ENCODE measurements at places on chromosomes 2 and 18. TPM values are rescaled to one million over a fixed set of nuclear protein-coding genes. Genes with fewer than 3 reads are reported as not detected.
A peak's percentile ranks its signal among the peaks of the same experiment; 100 is the strongest.

The ONECUT2 gene
- 0.32 TPM for total RNA-seq

The PPP1R7 gene
- total RNA-seq = 46.1 TPM

The UPP2 gene
- total RNA-seq = not detected

GRCh38 chr2:239305222-239305575 lies 95.6 kb downstream of the HDAC4 start:
- H3K4me3 ChIP-seq = no peak overlapping the region
- DNase-seq = peak; percentile 17
- H3K36me3 ChIP-seq = no peaks in the 10 kb centered on the region
- H3K27ac ChIP-seq = no peak overlapping the region

The ZNF804A gene
- 0.23 TPM for total RNA-seq

- no peak for DNase-seq
- no peaks in the 10 kb centered on the region for H3K36me3 ChIP-seq
- no peaks in the 10 kb centered on the region for H3K4me1 ChIP-seq
- H3K27me3 ChIP-seq = no peaks in the 10 kb centered on the region
- no peak overlapping the region for H3K27ac ChIP-seq
- H3K4me3 ChIP-seq = no peak overlapping the region
Measured at GRCh38 chr2:171410101-171410500, 23.7 kb downstream of the METTL8 start.

- no peaks in the 10 kb centered on the region for H3K27me3 ChIP-seq
- no peaks in the 10 kb centered on the region for H3K4me1 ChIP-seq
- no peak for DNase-seq
Measured at GRCh38 chr2:112661656-112662305, 16.0 kb downstream of the SLC20A1 start.

GRCh38 chr2:52536929-52537460 lies 1230.6 kb upstream of the CHAC2 start:
- H3K4me1 ChIP-seq = no peaks in the 10 kb centered on the region
- DNase-seq = no peak

DNA sequence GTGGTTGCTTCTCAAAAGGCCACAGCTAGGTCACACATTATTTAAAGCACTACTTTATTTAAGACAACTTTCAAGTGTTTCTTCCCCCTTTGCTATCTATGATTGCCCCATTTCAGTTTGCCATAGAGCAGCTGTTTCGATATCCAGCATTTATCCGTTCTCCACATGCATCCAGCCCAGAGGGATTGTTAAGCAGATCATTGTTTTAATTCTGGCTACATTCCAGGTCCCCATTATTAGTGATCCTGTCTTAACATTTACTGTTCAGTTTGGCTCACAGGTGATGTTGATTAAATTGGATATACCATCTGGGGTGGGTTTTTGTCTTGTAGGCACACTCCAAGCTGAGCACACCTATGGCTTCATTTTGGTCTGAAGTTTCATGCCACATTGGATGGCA lies 638.7 kb downstream of the ZEB2 start:
- no peaks in the 10 kb centered on the region for H3K4me1 ChIP-seq
- H3K27me3 ChIP-seq = no peaks in the 10 kb centered on the region
- no peaks in the 10 kb centered on the region for H3K36me3 ChIP-seq
- no peak overlapping the region for H3K4me3 ChIP-seq

- no peak overlapping the region for H3K4me3 ChIP-seq
- peak; percentile 60 for DNase-seq
- H3K4me1 ChIP-seq = no peaks in the 10 kb centered on the region
- H3K36me3 ChIP-seq = no peaks in the 10 kb centered on the region
Measured at GRCh38 chr2:231563378-231563961, 29.2 kb upstream of the TEX44 start.

The REG3G gene
- 0.96 TPM for total RNA-seq

DNA sequence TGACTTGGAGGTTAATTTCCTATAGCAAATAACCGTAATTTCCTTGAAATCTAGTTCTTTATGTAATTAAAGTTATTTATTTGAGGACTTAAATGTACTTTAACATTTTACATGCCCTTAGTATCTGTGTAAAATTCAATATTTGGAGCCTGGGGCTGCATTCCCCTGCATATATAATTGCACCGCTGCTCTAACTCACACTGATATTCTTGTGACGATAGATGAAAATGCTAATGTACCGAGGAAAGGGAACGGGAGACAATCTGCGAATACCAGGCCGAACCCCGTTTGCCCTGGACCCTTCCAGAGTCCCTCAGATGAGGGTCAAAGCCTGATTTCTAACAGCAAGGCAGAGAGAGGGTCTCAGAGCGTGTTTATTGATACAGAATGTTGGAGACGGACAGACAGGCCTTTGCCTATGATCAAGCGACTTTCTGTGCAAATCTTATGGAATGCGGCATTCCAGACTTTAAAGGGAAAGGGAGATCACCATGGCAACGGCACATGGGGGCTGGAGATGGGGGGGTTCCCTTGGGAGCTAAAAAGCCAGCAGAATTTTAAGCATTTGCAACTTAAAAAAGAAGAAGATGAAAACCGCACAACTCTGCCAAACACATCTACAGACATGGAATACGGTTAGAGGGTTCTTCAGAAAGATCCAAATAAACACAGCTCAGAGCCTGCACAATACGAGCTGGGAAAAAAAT lies 57.6 kb upstream of the TWIST2 start:
- no peak overlapping the region for H3K4me3 ChIP-seq
- no peaks in the 10 kb centered on the region for H3K36me3 ChIP-seq
- DNase-seq = no peak

- no peak overlapping the region for H3K27ac ChIP-seq
- no peak overlapping the region for H3K4me3 ChIP-seq
- no peak for DNase-seq
- H3K36me3 ChIP-seq = no peaks in the 10 kb centered on the region
Measured at GRCh38 chr18:59876310-59876626, 23.5 kb upstream of the PMAIP1 start.

DNA sequence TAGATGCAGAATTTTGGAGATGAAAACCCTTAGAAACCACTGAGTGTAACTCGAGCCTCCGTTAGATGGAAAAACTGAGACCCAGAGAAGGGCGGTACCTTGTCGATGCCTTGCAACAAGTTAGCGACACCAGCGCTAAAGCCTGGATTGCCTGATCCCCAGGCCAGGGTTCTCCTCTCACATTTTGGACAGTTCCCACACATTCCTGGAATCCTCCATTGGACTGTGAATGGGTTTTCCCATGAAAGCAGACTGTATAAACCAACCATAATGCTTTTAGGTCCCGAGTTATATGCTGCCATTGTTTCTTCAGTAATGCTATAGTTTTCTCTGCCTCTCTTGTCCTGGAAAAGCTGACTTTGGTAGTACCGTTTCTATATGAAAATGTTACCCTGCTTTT lies 37.1 kb upstream of the LPIN1 start:
- H3K4me3 ChIP-seq = no peak overlapping the region
- peaks cover 2% of the 10 kb centered on the region for H3K4me1 ChIP-seq
- H3K27ac ChIP-seq = no peak overlapping the region
- H3K27me3 ChIP-seq = no peaks in the 10 kb centered on the region
- no peak for DNase-seq

GRCh38 chr2:60551240-60552077 lies 2.0 kb downstream of the BCL11A start:
- no peaks in the 10 kb centered on the region for H3K4me1 ChIP-seq
- peak overlapping the region; percentile 50 for H3K4me3 ChIP-seq
- H3K27me3 ChIP-seq = no peaks in the 10 kb centered on the region
- DNase-seq = no peak

The SPDYA gene
- total RNA-seq = 2.8 TPM

The PCARE gene
- not detected for total RNA-seq

DNA sequence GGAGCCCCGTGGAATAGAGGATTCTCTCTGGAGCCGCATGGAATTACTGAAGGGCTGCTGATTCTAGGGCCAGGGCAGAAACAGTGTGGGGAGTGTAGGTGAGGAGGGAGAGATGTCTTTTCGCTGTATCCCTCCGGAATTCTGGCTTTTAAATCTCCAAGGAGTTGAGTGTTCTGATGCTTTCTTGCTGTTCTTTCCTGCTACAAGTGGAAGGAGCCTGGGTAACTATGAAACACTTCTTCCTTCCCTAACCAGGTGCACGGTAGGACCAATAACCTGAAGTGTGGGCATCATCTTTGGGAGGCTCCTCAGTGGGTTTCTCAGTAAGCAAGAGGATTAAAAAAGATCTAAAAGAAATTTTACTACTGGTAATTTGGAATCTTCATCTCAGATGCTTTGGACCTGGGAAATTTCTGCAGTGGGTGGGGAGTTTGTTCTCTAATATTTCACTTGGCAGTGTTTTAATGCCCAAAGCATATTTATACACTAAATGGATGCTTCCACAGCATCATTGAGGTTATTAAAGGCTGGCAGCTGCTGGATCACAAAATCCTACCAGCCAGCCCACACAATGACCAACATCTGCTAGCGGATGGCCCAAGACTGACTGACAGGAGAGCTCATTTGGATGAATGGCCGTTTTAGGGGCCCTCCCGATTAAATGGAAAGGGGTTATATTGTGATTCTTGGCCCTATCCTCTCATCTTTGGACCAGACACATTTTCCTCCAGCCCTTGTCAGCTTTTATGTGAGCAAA lies 2.1 kb downstream of the EML6 start:
- no peaks in the 10 kb centered on the region for H3K36me3 ChIP-seq
- no peaks in the 10 kb centered on the region for H3K27me3 ChIP-seq
- H3K4me1 ChIP-seq = peaks cover 4% of the 10 kb centered on the region
- H3K4me3 ChIP-seq = no peak overlapping the region

The RTP5 gene
- total RNA-seq = not detected

The ZC3H8 gene
- 6.2 TPM for total RNA-seq

DNA sequence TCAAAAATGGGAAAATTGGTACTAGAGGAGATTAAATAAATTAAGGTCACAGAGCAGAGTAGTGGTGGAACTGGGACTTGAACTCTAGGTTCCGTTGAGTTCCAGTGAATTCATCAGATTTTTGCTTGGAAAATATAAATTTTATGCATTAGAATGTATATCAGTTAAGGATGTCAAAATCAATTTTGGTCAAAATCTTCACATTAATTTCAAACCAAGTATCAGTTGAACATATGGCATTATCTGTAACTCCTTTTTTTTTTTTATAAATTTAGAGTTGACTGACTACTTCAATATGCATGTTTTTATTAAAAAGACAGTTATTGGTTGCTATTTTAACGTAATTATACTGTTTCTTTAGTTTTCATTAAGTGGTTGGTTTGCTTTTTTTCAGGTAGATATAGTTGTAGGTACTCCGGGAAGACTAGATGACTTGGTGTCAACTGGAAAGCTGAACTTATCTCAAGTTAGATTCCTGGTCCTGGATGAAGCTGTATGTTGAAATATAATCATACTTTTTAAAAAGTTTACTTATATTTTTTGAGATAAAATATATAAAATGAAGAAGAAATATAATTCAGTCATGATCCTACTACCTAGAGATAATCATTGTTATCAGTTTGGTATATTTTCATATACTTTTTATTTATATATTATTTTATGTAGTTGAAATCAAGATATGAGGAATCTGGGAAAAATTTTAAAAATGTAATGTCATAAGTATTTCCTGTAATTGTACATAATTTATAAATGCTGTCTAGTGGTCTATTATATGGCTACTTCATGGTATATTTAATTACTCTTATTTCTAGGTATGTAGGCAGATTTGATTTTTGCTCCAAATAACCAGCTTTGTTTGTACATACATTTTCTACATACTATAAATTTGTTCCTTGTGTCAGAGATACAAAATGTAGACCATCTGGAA lies 25.4 kb downstream of the DDX1 start:
- no peak for DNase-seq
- H3K4me1 ChIP-seq = no peaks in the 10 kb centered on the region
- H3K36me3 ChIP-seq = peaks cover 4% of the 10 kb centered on the region
- no peaks in the 10 kb centered on the region for H3K27me3 ChIP-seq
- H3K27ac ChIP-seq = no peak overlapping the region

DNA sequence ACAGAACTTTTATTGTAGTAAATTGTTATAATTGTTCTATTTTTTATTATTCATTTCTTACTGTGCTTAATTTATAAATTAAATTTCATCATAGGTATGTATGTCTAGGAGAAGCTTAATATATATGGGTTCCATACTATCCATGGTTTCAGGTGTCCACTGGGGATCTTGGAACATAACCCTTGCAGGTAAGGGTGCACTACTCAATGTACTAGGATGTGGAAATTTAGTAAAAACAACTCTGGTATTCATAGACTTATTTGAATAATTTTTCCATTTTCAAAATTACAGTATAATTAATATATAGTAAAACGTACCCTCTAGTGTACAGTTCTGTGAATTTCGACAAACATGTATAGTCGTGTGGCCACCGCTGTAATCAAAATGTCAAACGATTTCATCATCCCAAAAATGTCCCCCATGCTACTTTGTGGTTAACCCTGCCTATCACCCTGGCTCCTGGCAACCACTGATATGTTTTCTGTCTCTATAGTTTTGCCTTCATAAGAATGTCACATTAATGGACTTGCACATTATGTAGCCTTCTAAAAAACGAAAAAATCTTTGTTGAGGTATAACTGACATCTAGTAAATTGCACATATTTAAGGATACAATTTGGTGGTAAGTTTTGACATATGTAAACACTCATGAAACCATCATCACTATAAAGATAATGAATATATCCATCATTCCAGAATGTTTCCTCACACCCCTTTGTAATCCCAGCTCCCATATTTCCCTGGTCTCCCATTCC lies 45.7 kb downstream of the ARL5A start:
- DNase-seq = no peak
- no peaks in the 10 kb centered on the region for H3K4me1 ChIP-seq
- H3K27me3 ChIP-seq = no peaks in the 10 kb centered on the region

DNA sequence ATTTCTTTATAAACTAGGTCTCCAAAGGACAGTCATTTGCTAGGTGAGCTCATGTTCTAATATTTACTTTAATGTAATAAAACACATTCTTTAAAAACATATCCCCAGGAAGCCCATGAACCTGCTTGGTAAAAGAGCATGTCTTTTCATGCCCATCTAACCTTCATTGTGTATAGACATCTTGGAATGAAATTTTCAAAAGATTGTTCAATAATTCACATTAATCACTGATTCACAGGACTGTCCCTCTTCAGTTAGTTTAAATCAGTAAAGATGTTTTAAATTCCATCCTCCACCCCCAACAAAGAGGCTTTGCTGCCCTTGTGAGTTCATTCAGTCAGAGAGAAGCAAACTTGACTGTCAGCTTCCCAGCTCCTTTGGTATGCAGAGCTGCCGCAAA lies 633.4 kb upstream of the CELF4 start:
- no peak for DNase-seq
- no peak overlapping the region for H3K27ac ChIP-seq
- no peak overlapping the region for H3K4me3 ChIP-seq
- H3K27me3 ChIP-seq = no peaks in the 10 kb centered on the region
- no peaks in the 10 kb centered on the region for H3K36me3 ChIP-seq

- no peak overlapping the region for H3K27ac ChIP-seq
- H3K4me3 ChIP-seq = no peak overlapping the region
- no peaks in the 10 kb centered on the region for H3K4me1 ChIP-seq
- peak; percentile 31 for DNase-seq
Measured at GRCh38 chr2:26595146-26595545, 46.0 kb downstream of the CIB4 start.

Data from aorta (tissue), 5 donors.